Uterus (tissue), 4 donors: ENCODE measurements at places on chromosomes 3 and 15. TPM values are rescaled to one million over a fixed set of nuclear protein-coding genes. Genes with fewer than 3 reads are reported as not detected.

GRCh38 chr15:39908186-39908585 lies 11.9 kb downstream of the GPR176 start:
- DNase-seq = no peak
- H3K4me1 ChIP-seq = no peaks in the 10 kb centered on the region
- no peaks in the 10 kb centered on the region for H3K36me3 ChIP-seq
- H3K27me3 ChIP-seq = no peaks in the 10 kb centered on the region
- no peak overlapping the region for H3K4me3 ChIP-seq
- no peak overlapping the region for H3K27ac ChIP-seq

DNA sequence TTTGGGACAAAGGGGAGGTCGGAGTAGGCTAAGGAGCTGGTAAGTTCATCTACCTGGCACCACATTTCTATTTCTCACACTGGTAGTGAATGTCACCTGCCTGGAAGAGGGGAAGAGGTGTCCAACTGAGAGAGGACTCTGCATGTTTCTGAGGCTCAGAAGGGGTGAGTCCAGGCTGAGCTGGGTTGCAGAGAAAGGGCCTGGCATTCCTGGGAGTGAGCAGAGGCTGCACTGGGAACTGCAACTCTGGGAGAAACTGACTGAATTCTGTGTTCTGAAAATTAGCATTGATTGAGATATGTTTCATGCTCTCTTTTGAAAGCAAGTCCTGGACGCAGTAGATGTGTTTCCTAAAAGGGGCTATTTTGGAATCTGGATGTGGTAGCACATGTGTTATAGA lies 32.3 kb upstream of the ARNT2 start:
- H3K4me3 ChIP-seq = no peak overlapping the region
- no peaks in the 10 kb centered on the region for H3K36me3 ChIP-seq
- no peak overlapping the region for H3K27ac ChIP-seq
- no peak for DNase-seq
- H3K4me1 ChIP-seq = no peaks in the 10 kb centered on the region

DNA sequence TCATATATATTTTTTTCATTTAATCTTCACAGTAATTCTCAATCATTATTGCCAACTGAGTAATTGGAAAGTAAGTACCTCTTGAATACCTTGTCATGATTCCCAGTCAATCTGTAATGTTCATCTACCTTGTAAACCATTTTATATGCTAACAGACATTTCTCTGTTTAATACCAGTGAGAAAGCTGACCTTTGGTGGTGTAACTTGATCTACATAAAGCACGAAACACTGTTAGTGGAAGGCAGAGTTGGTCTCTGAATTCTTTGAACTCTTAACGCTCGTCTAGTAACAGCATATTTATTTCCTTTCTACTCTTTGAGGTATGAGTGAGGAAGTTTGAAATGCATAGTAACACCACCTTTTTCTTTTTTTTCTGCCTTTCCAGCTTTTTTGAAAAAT lies 59.5 kb downstream of the SLC25A26 start:
- no peaks in the 10 kb centered on the region for H3K36me3 ChIP-seq
- H3K4me3 ChIP-seq = no peak overlapping the region
- H3K4me1 ChIP-seq = no peaks in the 10 kb centered on the region
- DNase-seq = no peak
- H3K27me3 ChIP-seq = no peaks in the 10 kb centered on the region

DNA sequence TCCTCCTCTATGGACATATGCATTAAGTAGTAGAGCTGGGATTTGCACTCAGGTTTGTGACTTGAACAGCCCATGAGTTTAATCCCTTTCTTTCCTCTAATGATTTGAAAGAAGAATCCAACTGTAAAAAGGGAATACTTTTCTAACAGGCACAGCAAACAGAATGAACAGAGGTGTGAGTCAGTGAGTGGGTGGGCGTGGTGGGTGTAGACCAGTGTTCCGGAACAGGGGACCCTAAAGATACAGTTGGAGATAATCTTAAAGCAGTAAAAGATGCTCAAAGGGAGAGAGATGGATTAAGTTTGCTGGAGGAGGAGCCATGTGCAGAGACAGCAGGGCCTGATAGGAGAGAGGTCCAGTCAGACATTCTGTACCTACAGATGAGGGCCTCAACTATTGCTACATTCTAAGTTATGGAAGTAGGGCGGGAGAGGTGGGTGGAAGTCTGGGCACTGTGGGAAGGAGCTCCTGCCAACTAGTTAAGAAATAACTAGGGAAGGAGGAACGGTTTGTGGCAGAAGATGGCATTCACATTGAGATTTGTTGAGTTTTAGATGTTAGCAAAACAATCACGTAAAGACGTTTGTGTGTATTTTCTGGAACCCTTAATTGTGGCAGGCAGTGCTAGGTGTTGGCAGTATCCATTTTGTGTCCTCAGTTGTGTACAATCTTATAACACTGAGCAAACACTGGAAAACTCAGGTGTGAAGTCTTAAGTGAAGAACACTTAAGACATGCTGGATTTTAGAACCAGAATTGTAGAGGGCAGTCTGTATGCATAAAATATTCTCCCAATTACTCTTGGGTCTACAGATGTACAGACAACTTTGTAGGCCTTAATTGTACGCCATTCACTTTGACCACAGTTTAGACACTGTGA lies 511.0 kb downstream of the GRM7 start:
- no peak overlapping the region for H3K27ac ChIP-seq
- H3K4me1 ChIP-seq = no peaks in the 10 kb centered on the region
- no peak for DNase-seq
- H3K36me3 ChIP-seq = no peaks in the 10 kb centered on the region
- H3K4me3 ChIP-seq = no peak overlapping the region
- H3K27me3 ChIP-seq = no peaks in the 10 kb centered on the region

DNA sequence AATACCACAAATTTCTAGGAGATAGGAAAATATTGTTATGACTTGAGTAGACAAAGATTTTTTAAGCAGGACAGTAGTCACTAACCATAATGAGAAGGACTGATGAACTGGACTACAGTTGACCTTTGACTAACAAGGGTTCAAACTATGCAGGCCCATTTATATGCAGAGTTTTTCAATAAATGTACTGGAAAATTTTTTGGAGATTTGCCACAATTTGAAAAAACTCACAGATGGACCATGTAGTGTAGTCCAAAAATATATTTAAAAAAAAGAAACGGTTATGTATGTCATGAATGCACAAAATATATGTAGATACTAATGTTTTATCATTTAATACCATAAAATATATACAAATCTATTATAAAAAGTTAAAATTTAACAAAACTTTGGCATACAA lies 151.8 kb downstream of the LRRN1 start:
- H3K27ac ChIP-seq = no peak overlapping the region
- H3K27me3 ChIP-seq = no peaks in the 10 kb centered on the region
- no peak for DNase-seq
- no peaks in the 10 kb centered on the region for H3K4me1 ChIP-seq

DNA sequence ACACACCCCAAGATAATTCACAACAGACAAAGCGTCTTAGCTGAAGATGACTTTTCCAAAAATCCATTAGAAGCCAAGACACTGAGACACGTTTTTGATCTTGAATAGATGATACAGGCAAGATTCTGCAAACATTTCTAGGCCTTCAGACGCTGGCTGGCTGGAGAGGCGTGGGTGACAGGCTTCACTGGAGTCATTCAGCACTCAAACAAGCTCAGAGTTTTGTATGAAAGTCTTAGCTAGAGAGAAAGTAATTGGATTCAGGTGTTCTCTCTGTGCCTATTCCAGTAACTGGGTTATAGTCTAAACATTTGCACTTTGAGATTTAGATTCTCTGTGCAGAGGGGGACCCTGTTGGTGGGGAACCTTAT lies 147.7 kb upstream of the BHLHE40 start:
- H3K4me3 ChIP-seq = no peak overlapping the region
- DNase-seq = no peak
- H3K36me3 ChIP-seq = no peaks in the 10 kb centered on the region
- H3K4me1 ChIP-seq = peaks cover 2% of the 10 kb centered on the region

GRCh38 chr15:53746101-53746500 lies 13.4 kb downstream of the WDR72 start:
- DNase-seq = no peak
- no peaks in the 10 kb centered on the region for H3K27me3 ChIP-seq
- no peak overlapping the region for H3K4me3 ChIP-seq
- H3K27ac ChIP-seq = no peak overlapping the region
- H3K36me3 ChIP-seq = no peaks in the 10 kb centered on the region

DNA sequence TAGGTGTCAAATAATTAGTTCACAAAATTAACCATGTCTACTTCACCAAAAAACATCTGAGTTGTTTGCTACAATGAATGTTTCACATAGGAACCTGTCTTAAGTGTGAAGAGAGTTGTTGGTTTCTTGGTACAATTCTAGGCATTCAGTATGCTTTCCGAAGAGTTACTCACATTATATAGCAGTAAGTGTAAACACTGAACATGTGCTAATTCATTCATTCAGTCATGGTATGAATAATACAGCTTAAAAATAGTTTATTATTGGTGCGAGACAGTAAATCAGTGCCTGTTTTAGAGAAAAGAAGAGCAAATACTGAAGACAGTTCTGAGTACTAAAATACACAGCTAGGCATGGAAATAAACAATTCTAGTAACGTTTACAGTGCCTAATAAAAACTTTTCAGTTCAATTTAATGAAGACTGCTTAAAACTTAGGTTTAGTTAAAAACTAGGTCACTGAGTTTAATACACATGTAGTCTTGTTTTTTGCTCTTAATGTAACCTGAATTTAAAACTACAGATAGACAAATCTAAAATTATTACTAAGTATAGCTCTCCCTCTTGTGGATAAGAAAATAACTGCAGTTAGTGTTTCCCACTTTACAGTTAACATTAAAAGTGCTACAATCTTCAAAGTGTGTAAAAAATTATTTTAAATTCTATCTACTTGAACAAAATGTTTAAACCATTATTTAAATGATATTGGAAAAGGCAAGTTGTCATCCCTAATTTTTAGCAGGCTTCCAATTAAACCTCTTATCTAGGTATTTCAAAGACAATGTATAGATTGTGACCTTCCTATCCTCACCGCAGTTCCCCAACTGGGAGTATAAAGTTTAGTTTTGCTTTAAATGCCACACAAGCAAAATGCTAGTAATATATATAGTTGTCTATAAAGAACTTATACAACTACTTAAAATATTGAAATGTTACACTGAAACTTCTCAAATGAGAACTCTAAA lies 20.1 kb upstream of the ZCWPW2 start:
- no peaks in the 10 kb centered on the region for H3K27me3 ChIP-seq
- no peaks in the 10 kb centered on the region for H3K4me1 ChIP-seq

- no peaks in the 10 kb centered on the region for H3K4me1 ChIP-seq
- H3K27me3 ChIP-seq = no peaks in the 10 kb centered on the region
- no peak for DNase-seq
- H3K4me3 ChIP-seq = no peak overlapping the region
- H3K27ac ChIP-seq = peak overlapping the region; percentile 76
- no peaks in the 10 kb centered on the region for H3K36me3 ChIP-seq
Observed at GRCh38 chr3:16370872-16371740, 106.1 kb downstream of the OXNAD1 start.

CAMP gene
- total RNA-seq = not detected

DNA sequence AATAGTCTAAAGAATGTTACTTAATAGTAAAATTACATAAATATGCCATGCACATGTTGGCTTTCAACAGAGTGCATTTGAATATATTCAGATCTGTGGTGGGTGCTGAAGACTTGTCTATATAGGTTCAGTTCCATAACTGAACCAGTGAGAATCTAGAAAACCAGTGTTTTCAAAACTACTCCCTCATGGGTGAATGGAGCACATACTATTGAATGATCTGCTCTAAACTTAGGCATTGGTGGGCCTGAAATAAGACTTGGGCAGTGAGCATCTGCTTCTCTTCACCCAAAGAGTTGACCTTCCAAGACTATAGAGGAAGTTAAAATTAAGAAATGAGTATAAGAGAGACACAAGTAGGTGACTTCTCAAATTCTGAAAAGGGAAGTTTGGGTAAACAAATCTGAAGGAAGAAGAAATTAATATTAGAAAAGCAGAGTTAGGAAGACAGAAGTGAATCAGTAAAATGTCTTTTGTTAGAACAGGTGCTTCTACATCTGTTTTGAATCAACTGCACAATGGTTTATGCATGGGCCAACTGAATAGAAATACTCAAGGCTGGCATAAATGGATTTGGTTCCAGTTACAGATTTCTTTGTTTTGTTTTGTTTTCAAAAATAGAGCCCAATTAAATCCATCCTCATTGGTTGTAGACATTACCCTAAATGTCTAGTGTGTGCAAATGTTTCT lies 19.3 kb downstream of the ALCAM start:
- DNase-seq = no peak
- H3K4me1 ChIP-seq = no peaks in the 10 kb centered on the region

LRRC58 gene
- total RNA-seq = 29.3 TPM

MRPS11 gene
- 4.4 TPM for total RNA-seq

VPS39 gene
- 101 TPM for total RNA-seq

CYP8B1 gene
- total RNA-seq = not detected

TIMMDC1 gene
- total RNA-seq = 15.1 TPM

DNA sequence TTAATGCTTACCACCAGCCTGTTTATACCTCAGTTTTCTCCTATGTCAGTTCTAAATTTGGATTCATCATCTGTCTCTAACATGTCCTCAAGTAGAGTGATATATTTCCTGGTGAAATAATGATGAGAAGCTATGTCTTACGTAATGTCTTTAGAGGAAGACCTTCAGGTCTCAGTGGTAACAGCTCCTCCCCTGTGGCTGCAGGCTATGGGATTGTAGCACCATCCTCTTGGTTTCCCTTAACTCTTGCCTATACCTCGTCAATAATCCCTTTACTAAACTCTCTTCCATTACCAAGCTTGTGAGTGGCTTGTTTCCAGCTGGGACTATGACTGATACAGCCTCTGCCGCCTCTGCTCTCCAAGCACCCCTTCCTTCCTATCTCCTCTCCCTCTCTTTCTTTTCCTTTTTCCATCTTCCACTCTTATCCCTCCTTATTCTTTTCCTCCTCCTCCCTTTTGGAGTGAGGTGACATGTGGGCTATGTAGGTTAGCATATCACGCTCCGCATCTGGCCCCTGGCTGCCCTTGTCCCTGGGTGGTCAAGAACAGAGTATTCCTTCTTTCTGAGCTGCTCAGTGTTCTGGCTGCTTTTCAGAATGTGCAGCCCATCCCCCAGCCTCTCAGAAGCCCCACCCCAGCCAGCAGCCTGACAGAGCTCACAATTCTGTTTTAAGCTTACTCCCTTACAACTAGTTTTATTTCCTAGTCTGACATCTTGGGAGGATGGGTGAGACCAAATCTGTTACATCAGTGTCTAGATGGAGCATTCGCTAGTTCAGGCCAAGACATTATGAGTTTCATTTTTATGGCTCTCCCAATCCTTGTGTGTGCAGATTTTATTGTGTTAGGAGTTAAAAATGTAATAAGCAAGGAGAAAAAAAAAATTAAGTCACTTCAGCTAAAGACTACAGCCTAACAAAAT lies 75.0 kb upstream of the RNU6-1 start:
- no peaks in the 10 kb centered on the region for H3K27me3 ChIP-seq
- no peak overlapping the region for H3K4me3 ChIP-seq
